ENCODE measurements at places on chromosomes 2 and 18. TPM values are rescaled to one million over a fixed set of nuclear protein-coding genes. Genes with fewer than 3 reads are reported as not detected.

- no peak for DNase-seq
Measured at GRCh38 chr2:179455172-179455524, 190.5 kb upstream of the SESTD1 start.

DNA sequence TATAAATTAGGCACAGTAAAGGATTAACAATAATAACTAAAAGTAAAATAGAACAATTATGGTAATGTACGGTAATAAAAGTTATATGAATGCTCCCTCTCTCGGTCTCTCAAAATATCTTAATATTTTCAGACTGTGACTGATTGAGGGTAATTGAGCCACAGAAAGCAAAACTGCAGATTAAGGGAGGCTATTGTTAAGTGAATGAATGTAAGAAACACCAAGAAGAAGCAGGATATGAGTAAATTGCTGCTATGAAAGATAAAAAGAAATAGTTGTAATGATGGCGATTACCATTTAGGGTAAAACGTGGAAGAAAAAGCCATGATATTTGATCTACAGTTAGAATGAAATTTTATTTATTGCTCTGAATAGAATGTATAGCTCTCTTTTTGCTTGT lies 24.1 kb downstream of the GULP1 start:
- DNase-seq, result no peak

DNA sequence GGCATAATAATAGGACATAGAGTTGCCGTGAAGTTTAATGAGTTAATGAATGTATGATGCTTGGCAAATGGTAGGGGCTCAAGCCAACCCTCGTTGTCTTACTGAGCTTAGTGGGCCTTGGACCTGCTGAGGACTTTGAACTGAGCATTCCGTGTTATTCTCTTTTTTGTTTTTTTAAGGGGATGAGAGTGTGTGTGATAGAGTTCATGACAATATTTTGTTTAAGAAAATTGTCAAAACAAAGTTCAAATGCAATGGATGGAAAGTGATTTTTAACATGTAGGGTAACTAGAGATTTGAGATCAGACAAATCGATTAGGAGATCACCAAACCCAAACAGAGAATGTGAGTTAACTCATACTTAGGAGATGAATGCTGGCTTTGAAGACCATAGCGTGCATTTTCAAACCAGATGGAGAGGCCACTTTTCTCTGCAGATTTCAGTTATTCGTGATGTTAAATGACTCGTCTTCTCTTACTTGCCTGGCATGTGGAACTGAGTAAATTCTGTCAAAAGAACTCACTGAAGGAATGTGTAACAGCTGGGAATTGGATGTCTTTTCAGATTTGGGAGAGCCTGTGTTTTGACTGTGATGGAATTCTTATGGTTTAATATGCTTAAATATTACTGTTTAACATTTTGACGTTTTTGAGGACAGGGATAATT lies 88.7 kb downstream of the NEDD4L start:
- DNase-seq, result no peak

DNA sequence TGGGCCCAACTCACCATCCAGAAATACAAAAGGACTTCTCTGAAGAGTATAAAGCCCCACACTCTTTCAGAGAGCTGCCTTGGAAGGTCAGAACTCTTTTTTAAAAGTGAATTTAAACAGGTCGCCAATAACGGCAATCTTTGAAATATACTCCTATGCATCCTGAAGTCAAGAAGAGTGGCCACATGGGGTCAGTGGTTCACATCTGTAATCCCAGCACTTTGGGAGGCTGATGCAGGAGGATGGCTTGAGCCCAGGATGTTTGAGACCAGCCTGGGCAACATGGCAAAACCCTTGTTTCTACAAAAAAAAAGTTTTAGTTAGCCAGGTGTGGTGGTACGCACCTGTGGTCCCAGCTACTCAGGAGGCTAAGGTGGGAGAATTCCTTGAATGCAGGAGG lies 68.1 kb upstream of the FZD7 start:
- DNase-seq, result no peak

Gene DLX1
- not detected for total RNA-seq

Gene IL1F10
- not detected for total RNA-seq

Gene RESP18
- total RNA-seq, result not detected

Gene CD207
- total RNA-seq, result not detected

Measured in fibroblast of villous mesenchyme (primary cell).